ENCODE measurements at places on chromosomes 12 and 14.

GRCh38 chr12:116672842-116673516 is 64.9 kb downstream of the SPRING1 start:
- H3K4me3 ChIP-seq, result no peak overlapping the region
- H3K27me3 ChIP-seq, result no peaks in the 10 kb centered on the region
- peaks cover 4% of the 10 kb centered on the region for H3K4me1 ChIP-seq
- no peak overlapping the region for H3K27ac ChIP-seq
- DNase-seq, result no peak

DNA sequence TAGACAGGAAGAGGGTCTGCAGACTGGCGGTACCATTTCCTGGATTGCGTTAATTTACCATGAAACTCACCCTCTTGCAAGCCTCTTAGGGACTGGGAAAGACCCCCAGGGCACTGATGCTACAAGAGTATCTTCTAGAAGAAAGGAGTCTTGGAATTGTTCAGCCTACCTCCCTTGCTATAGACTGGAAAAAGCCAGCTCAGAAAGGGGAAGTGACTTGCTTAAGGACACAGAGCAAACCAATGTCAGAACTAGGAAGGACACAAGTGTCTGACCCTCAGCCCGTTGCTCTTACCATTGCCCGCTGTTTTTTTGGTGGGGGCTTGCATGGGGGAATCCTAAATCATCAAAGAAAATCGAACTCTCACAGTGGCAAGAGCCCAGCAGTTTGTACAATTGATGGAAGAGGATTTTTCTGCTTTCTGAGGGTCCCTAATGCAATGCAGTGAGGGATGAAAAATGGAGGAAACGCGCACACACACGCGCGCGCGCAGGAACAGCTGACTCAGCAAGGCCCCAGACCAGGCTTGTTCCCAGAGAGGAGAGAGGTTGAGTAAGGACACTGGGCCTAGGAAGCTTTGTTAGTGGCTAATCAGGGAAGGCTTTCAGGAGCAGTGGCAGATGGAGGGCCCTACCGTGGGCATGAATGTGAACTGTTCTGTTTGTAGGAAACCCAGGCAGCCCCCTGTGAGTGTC is 50.9 kb downstream of the RIN3 start:
- no peak overlapping the region for H3K4me3 ChIP-seq
- peak; percentile 53 for DNase-seq
- peaks cover 18% of the 10 kb centered on the region for H3K4me1 ChIP-seq
- peak overlapping the region; percentile 72 for H3K27ac ChIP-seq
- no peaks in the 10 kb centered on the region for H3K27me3 ChIP-seq

DNA sequence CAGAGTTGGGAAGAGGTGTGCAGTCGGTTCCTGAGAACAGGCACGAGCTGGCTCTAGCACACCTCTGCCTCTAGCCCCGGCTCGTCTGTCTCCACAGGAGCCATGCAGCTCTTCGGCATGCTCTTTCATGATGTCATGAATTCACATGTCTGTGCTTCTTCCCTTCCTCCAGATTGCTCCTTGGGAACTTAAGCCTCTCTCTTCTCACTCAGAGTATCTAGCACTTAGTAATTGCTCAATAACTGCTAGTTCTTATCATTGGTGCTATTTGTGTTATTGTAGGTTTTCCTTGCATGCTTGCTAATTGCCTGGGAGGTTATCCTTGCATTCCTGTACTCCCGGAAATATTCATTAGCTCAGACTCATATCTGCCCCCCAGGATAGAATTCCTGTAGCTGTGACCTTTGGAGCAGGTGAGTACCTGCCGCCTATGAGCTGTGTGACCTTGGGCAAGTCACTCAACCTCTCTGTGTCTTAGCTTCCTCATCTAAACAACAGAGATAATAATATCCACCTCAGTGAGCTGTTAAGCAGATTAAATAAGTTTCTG is 19.5 kb downstream of the FAM181A start:
- H3K27ac ChIP-seq, result no peak overlapping the region
- no peaks in the 10 kb centered on the region for H3K27me3 ChIP-seq
- peaks cover 57% of the 10 kb centered on the region for H3K4me1 ChIP-seq

DNA sequence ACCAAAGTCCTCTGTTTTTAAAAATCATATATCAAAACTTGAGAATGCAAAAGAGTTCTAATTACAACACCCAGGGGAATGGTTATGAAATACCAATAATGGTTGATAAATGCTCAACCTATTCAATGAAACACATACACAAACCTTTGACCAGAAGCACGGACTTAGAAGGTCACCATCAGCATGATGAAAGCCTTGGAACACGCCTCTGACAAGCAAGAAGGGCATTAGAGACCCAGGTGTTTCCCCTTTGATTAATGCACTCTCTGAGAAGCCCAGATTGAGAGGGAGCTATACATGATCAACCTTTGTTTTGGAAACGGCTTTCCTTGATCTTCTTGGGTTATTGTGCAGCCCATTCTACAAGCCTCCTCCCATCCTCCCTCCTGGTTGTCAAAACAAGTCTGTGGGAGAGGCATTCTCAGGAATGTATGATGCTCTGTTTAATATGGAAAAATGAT is 69.0 kb downstream of the ZFP36L1 start:
- H3K4me1 ChIP-seq, result peaks cover 14% of the 10 kb centered on the region
- no peak overlapping the region for H3K4me3 ChIP-seq
- H3K27ac ChIP-seq, result no peak overlapping the region
- H3K36me3 ChIP-seq, result no peaks in the 10 kb centered on the region
- no peaks in the 10 kb centered on the region for H3K27me3 ChIP-seq

- H3K4me1 ChIP-seq, result peaks cover 13% of the 10 kb centered on the region
- H3K36me3 ChIP-seq, result peaks cover 26% of the 10 kb centered on the region
- H3K4me3 ChIP-seq, result no peak overlapping the region
- H3K27me3 ChIP-seq, result no peaks in the 10 kb centered on the region
Observed at GRCh38 chr12:49014547-49014946, 4.0 kb downstream of the PRKAG1 start.

GRCh38 chr12:89975574-89975973 is 266.9 kb upstream of the ATP2B1 start:
- no peak overlapping the region for H3K4me3 ChIP-seq
- no peaks in the 10 kb centered on the region for H3K36me3 ChIP-seq
- H3K4me1 ChIP-seq, result peaks cover 10% of the 10 kb centered on the region
- H3K27me3 ChIP-seq, result no peaks in the 10 kb centered on the region

Measured in muscle of leg (tissue), 16 donors.